ENCODE measurements at places on chromosomes 4 and X. TPM values are rescaled to one million over a fixed set of nuclear protein-coding genes. Genes with fewer than 3 reads are reported as not detected.

GRCh38 chr4:186746581-186746980 is 22.9 kb upstream of the FAT1 start:
- no peak for DNase-seq

DNA sequence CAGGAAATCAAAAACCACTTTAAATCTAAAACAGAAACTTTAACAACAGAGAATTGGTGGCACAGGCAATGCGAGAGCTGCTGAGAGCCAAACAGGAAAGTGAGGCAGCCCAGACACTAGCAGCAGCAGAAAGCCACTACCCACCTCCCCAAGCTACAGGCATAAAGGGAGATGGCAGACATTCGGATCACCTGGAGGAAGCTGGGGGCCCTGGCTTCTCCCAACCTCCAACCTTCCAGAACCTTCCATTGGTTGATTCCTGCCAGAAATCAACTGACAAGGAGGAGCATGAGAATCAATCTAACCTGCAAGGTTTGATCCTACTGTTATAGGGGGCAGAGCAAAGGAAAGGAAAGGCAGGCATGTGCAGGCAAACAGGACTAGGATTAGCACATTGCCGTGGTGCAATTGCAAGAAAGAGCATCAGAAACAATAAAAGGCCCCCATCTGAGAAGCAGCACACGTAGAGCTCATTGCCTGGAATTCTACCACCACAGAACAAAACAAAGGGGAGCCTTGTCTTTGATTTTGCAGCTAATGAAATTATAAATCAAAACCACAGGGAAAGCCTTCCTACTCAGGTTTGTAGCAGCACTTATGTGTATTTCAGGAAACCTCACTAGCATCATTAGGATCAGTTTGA is 427.3 kb upstream of the RASGEF1B start:
- DNase-seq = no peak

DNA sequence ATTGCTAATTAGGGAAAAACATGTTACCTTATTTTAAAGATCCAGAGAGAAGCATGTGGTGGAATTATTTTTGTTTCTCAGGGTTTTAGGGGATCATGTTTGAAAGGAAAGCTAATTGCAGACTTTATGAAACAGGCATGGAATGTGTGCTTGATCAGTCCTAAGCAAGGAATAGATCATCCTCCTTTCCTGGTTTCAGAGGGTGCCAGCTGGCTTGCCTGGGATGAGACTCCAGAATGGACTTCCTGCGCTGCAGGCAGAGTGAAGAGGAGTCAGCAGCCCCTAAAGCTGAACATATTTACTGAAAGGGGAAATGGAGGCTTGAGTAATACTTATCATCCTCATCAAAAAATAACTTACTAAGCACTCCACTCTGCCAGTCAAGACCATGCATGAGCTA is 13.3 kb downstream of the FGF5 start:
- no peak for DNase-seq

- DNase-seq = no peak
These were observed 34.3 kb upstream of the HTRA3 start for GRCh38 chr4:8235224-8235623.

DNA sequence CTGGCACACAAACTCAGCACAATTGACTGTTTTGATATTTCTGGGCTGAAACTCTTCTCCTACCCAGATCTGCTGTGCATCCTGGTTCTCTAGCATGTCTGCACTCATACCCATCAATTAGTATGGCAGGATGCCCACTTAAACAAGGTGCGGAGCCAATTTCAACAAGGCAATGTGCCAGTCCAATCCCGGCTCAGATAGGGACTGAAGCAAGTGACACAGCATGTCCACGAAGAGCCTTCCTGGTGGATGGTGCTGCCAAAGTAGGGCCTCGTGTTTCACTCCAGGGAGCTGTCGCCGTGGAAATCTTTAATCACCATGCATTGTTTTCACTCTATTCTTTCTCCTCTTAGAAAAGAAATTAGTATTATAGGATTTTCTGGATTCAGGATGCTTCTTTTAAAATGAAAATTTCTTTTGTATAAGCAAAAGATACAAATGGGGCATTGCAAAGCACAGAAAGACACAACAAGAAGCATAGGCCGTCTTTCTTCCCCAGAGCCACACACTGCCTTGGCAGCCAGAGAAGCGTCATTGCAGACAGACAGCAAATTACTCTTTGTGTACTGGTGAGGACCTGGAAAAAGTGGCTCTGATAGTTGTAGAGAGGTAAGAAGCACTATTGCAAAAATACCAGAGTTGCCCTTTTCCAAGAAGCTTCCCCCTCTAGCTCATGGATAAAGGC is 40.6 kb upstream of the LSM6 start:
- DNase-seq = no peak

DNA sequence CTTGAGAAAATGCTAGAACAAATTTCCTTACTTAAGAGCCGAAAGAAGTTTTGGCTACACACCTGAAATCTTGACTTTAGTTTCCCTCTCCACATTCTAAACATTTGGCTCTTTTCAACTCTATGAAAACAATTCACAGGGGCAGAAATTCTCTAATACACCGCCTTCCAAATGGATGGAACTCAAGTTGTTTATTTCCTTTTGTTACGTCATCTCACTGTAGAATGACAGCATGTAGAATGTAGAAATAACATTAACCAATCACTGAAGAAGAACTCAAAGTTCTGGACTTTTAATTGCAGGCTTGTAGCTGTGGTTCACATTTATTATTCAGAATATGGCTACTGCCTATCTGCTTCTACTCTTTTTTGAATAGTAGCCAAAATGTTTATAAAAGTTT is 1.9 kb downstream of the DMP1 start:
- DNase-seq = no peak

GRCh38 chrX:13009844-13010243 is 34.6 kb downstream of the FAM9C start:
- no peak for DNase-seq

Gene PITX2
- 76.0 TPM for polyA plus RNA-seq

Gene PRDM5
- 3.7 TPM for polyA plus RNA-seq

Gene PAK3
- 0.33 TPM for polyA plus RNA-seq
